Spinal cord (tissue), 10 donors: ENCODE measurements at places on chromosomes 5 and 9.
A peak's percentile ranks its signal among the peaks of the same experiment; 100 is the strongest.

- DNase-seq = peak; percentile 68
Measured at GRCh38 chr5:78907255-78907891, 77.7 kb downstream of the ARSB start.

- no peak for DNase-seq
Measured at GRCh38 chr5:37754976-37755375, 84.9 kb downstream of the GDNF start.

DNA sequence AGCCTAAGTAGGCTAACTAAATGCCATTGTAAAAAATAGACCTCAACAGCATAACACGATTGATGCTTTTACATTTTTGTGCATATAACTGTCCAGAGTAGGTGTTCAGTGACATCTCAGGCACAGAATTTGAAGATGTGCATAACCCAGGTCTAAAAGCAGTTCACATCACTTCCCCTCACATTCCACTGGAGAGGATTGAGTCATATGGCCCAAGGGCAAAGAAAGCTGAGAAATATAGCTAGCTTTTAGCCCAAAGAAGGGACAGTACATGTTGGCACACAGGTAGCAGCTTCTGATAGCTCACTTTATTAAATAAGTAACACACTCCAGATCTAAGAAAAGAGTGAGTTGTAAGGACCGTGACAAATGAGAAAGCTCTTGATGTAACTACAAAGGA, 2259.5 kb upstream of the WWC1 start:
- DNase-seq = no peak

DNA sequence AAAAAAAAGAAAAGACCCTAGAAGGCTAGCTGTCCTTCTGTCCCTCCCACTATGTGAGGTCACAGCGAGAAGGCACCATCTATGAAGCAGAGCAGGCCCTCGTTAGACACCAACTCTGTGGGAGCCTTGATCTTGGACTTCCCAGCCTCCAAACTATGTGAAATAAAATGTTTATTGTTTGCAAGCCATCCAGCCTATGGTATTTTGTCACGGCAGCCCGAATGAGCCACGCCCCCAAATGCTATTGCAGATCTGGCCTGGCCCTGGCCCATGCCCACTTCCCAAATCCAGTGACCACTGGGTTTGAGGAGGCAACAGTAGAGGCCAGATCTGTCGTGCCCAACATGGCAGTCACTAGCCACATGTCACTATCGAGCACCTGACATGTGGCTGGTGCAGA, 10.8 kb downstream of the STK10 start:
- DNase-seq = no peak

GRCh38 chr5:55509796-55510522, 24.8 kb downstream of the PLPP1 start:
- no peak for DNase-seq
